ENCODE measurements at places on chromosomes 1 and 21.
A peak's percentile ranks its signal among the peaks of the same experiment; 100 is the strongest.

DNA sequence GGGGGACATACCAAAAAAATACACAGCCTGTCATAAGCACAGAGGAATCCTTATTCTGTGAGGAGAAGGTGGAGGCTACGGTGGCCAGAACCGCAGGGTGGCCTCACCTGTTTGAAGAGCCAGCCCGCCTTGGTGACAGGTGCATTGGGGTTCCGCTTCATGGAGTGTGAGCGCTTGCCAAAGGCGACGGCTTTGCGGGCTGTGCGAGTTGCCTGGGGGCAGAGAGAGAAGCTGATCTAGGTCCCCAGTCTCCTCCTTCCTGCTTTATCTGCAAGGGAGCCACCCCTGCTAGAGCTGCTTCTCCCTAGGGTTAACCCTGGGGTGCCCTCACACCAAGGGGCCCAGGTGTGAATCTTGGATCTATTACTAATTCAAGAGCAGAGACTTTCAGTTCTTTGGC is 54.3 kb upstream of the GOLT1A start:
- DNase-seq, result no peak

GRCh38 chr1:211114446-211114845 is 19.5 kb downstream of the KCNH1 start:
- no peak for DNase-seq

DNA sequence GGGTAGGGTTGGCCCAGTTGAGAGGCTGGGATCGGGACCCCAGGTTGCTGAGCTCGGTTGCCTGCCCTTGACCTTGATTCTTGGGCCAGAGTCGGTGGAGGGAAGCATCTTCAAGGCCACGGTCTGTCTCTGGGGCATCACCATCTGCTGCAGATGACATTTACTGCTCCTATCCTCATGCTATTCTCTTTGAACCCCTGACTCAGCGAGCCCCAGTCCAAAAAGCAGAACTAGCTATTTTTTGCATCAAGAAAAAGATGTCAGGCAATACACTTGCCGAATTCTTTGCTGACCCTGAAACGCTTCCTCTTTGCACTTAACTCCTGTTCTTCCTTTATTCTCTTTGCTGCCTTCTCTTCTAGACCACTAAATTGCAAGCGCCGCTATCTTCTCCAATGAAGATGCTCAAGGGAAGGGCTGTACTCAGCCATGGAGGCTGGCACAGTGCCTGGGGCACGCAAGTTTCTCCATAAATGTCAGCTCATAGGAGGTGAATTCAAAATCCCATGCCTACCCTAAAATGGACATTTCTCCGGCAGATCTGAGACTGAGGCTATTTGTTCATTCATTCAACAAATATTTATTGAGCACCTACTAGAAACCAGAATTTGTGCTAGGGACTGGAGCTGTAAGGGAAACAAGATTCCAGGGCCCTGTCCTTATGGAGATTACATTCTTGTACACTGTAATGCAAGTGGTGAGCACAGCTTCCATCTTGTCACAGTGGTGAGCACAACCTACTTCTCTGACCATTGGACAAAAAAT is 20.5 kb upstream of the CAPZB start:
- DNase-seq, result no peak

DNA sequence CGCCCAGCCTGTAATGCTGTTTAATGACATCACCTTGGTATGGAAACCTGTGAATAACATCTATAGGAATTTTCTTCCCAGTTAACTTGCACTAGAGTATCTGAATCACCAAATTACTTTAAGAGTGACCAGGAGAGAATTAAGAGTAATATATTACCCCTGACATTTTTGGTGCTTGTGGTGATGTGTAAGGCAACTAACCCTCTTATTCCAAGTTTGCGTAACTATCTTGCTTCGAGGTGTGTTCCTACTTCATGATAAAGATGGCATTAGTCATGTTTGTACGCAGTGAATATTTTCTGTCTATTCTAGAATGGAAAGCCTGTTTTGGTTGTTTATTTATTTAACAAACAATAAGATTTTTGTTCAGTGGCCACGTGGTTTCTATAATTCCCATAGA is 131.3 kb downstream of the ZP4 start:
- no peak for DNase-seq

DNA sequence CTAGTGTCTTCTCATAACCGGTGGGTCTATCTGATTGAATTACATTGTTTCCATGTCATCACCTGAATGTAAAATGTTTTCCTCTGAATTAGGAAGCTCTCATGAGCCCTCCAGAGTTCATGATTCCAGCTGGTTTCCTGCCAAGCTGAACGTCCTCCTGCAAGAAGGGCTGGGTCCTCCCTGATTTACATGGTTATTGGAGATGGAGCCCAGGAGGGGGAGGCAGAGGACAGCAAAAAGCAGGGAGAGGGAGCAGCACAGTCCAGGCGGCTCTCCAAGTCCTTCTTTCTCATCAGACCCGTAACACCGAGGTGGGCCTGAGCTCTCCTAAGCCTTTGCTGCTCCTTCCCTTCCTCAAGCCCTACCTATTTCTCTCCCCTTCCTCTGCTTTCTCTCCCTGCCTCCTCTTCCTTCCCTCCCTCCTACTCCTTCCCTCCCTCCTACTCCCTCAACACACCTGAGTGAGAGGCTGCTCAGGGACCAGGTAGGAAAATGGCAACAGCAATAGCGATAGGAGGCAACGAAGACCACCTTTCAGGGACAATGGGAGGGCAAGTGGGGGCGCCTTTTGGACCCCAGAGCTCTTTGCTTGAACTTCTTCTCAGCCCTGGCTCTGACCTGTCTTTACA is 265.9 kb downstream of the PRDM2 start:
- peak; percentile 28 for DNase-seq

GRCh38 chr1:145828367-145829026 is 4.5 kb downstream of the POLR3C start:
- DNase-seq, result no peak

- no peak for DNase-seq
These were observed 30.3 kb upstream of the PGBD5 start for GRCh38 chr1:230456478-230456877.

DNA sequence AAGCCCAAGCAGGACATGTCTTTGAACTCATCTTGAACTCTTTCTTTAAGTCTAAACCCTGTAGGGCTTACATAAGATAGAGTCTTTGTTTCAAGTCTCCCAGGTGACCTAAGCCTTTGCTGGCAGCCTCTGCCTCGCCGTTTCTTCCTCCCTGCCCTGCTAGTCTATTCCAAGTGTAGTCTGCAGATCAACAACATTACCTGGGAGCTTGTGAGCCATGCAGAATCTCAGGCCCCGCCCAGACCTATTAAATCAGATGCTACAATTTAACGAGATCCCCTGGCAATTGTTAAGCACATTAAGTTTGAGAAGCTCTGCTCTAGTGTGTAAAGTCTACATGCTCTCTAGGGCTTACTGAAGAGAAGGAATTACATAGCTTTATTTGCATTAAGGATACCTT is 271.6 kb downstream of the PBX1 start:
- no peak for DNase-seq

GRCh38 chr1:245990315-245991022 is 516.6 kb downstream of the SMYD3 start:
- no peak for DNase-seq

GRCh38 chr1:79726911-79727310 is 720.4 kb upstream of the ADGRL4 start:
- no peak for DNase-seq

- no peak for DNase-seq
These were observed 168.6 kb downstream of the KAZN start for GRCh38 chr1:14767075-14767474.

DNA sequence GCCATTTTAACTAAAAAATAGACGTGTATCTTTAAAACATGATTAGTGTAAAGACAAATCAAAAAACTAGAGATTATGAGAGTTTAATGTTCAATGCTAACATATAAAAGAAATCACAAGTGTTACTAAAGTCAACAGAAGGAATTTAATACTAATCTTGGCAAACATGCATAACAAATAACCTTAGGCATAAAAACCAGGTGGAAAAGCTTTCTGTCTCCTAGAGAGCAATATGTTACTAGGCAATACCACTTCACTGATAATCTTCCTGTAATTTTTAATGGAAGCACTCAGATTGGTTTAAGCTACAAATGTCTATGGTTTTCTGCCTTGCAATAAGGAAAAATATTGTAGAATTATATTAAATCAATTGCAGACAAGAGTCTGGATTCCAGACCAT is 121.9 kb downstream of the NME7 start:
- peak; percentile 40 for DNase-seq

DNA sequence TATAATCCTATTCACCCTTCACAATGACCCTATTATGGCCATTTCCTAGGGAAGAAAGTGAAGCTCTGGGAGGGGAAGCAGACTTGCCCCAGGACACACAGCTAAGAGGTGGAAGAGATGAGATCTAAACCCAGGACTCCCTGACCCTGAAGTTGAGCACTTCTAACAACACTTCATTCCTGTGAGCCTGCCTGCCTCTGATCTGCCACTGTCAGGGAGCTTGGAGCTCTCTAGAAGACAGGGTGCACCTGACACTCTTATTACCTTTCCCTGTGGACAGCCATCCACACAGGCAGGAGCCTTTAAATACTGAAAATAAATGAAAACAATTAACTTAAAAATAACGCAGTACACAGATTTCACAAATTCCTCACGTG is 599 bp downstream of the MKNK1 start:
- DNase-seq, result no peak

GRCh38 chr1:68173283-68173935 is 58.9 kb downstream of the WLS start:
- DNase-seq, result peak; percentile 67

- peak; percentile 9 for DNase-seq
These were observed 33.6 kb downstream of the LRRN2 start for GRCh38 chr1:204651843-204652421.

DNA sequence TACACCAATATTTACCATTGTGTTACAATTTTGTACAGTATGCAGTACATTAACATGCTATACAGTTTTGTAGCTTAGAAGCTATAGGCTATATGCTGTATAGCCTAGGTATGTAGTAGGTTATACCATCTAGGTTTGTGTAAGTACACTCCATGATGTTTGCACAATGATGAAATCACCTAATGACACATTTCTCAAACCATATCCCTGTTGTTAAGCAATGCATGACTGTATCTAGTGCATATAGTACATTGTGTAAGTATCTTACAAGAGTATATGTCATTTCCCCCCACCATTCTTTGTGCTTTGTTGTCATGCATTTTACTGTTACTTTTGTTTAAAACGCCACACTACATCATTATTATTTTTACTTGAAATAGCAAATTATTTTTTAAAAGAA is 65.7 kb upstream of the RNF11 start:
- DNase-seq, result no peak

DNA sequence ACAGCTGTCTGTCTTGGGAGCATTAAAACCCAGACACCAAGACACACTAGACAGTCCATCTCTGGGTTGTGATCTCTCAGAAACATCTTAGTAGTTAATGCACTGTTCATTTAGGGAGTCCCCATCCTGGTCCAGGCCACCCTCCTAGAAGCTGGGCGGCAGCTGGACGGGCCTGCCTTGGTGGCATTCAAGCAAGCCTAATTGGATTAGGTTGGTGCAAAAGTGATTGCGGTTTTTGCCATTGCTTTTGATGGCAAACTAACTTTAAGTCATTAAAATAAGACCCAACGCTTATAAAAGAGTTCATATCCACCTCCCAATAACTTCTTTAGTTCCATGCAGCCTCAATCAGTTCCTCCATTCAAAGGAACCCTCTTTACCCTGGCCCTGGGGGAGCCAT is 21.7 kb downstream of the ATP5PO start:
- no peak for DNase-seq

DNA sequence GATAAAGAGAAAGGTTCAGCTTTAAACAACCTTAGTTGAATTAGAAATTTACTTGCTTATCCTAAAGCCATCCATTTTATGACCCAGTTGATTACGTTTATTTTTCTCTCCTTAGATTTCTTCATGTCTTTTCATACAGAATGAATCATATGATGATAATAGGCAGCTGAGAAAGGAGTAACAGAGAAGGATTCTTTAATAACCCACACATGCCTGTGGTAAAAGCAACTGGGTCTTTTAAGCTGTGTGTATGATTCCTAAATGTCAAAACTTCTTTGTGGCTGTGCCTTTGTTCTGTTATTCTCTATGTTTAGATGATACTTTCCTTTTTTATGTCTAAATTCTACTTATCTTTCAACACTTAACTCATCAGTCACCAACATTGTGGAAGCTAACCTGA is 626.5 kb downstream of the NCAM2 start:
- DNase-seq, result no peak

GRCh38 chr1:237042526-237042891 is 525 bp downstream of the RYR2 start:
- DNase-seq, result no peak

DNA sequence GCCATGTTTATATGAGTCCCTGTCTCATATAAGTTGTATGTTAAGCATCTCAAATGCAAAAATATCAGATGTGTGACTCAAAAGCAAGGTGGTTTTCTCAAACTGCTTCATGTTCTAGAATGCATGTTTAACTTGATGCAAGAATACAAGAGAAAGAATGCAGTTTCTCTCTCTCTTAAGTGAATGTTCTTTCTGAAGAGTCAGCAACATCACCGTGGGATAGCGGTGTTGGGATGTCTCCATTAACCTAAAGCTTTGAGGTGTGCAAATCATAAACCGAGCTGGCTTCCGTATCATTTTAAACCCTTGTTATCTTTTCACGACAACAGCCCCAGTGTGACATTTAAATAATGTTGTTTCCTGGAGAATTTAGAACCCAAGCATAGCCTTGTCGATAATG is 48.4 kb upstream of the TARBP1 start:
- DNase-seq, result no peak

DNA sequence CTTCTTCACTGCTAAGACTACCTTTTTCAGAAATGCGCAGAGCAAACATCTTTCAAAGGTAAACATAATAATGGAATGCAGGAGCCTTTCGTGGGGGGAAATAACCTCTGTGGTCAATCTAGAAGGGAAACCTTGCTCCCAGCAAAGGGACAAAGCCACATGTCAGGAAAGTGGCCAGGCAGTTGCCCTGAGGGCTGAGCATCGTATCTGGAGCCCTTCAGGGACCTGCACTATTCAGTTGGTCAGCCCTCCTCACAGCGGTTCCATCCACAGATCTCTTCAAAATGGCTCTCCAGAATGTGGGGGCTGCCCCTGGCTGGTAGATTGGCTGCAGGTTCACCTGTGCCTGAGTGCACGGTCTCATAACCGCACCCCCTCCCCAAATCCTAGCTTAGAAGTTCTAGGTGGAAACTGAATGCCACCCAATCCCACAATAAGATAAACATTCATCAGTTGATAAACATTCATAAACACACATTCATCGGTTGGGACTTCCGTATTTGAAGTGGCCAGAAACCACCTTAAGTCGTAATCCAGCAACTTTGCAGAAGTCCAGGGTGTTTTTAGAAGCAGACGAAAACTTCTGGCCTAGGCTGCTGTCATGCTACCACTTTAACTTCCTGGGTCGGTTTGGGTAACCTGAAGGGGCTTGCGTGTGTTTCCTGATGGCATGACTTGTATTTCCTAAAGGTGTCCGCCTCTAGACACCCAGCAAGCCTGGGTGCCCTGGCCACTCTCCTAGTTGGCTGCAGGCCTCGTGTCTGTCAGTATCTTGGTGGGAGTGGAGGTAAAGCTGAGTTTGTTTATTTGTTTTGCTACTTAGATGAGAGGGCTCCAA is 50.5 kb downstream of the RASSF5 start:
- DNase-seq, result no peak

- no peak for DNase-seq
These were observed 115.5 kb downstream of the GABPA start for GRCh38 chr21:25850126-25850842.
